ENCODE measurements at places on chromosomes 7 and 10.
A peak's percentile ranks its signal among the peaks of the same experiment; 100 is the strongest.

- DNase-seq: peak; percentile 41
Measured at GRCh38 chr7:36040679-36041078, 112.4 kb upstream of the EEPD1 start.

DNA sequence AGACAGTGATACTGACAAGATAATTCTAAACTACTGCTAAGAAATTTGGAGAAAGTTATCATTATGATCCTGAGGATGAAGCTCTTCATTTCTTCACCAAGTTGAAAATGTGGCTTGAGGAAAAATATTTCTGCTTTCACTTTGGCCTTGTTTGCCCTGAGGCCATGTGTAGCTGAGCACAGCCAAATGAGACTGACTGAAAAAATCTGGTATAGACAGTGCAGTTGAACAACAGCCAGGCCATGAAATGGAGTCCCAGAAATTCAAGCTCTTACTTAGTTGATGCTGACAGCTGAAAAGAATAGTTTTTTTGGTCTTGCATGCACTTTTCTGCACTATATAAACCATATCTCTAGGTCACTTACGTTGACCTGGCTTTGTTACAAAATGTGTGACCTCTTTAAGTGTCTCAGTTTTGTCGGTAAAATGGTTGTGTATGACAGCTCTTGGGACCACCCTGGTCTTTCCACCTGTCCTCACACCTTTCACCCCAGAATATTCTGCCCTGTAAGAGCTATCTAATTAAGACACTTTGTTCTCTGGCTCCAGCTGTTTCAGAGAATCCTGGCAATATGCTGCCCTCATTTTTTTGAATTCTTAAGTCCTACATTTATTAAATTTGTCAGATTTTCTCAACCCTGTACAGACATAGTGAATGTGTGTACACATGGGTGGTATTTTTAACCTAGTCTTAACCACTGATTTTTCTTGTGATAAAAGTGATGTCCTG is 91.3 kb downstream of the CD36 start:
- DNase-seq: no peak

DNA sequence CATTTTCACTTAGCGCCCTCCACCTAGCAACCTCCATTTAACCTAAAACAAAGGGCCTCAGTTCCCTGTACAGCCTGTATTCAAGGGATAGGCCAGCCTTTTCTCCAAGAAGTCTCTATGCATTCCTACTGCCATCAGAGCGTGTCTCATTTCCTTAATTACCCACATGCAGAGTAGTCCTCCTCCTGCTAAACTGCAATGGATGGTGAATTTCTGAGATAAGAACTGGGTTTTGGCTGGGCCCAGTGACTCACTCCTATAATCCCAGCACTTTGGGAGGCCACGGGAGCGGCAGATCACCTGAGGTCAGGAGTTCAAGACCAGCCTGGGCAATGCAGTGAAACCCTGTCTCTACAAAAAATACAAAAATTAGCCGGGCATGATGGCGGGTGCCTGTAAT is 71.1 kb upstream of the GPR158 start:
- DNase-seq: no peak

DNA sequence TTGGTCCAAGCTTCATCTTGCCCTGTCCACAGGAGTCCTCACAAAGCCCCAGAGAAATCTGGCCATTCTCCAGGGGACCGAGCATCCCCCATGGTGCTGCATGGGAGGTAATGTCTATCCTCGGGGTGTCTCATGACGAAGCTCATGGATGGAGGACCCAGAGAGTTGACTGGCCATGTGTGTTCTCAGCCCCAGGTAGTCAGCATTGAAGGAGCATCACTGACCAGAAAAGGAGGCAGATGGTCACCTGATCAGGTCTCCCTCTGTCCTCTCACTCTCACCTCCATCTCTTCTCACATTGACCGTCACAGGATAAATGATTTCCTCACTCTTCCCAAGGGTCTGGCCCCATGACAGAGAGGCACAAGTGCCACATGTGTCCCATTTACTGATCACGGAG is 33.4 kb upstream of the GDF10 start:
- DNase-seq: no peak

GRCh38 chr7:30463405-30464145 is 15.0 kb downstream of the NOD1 start:
- peak; percentile 26 for DNase-seq

- DNase-seq: no peak
Measured at GRCh38 chr10:77401683-77402082, 235.9 kb downstream of the KCNMA1 start.

- peak; percentile 50 for DNase-seq
Measured at GRCh38 chr7:108442039-108442568, 14.1 kb downstream of the NRCAM start.

DNA sequence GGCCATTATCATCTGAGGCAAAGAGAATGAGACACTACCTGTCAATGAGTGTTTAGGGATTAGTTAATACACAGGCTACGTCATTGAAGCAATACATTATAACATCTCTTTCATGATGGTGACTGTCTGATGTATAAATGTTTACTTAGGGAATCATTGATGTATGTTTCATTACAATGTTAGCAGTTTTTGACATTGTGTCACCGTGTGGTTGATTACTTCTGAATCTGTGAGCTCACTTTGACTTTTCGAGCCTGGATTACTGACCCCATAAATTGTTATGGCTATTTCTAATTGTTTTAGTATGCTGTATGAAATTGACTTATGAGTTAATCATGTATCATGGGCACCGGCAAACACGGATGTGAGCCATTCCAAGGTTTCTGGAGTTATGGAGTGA is 494.0 kb downstream of the MAGI2 start:
- DNase-seq: no peak

- DNase-seq: no peak
Measured at GRCh38 chr7:79407351-79407750, 46.1 kb downstream of the MAGI2 start.

DNA sequence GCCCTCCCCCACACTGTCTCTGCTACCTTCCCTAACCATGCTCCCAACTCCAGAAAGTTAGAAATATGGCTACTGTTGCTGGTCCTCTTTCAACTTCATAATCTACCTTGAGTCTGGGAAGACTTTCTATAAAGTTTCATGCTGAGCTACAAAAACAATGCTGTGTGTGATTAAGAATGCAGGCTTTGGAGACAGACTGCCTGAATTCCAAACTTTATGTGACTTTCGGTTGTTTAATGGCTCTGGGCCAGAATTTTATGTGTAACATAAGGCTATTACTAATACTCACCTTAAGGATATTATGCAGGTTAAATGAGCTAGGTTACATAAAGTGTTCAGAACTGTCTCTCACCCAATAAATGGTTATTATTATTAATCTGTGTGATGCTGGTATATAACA is 19.1 kb downstream of the BET1 start:
- no peak for DNase-seq

GRCh38 chr10:35460852-35461460 is 124.6 kb downstream of the CCNY start:
- DNase-seq: no peak

GRCh38 chr10:116948530-116948870 is 56.5 kb downstream of the SHTN1 start:
- no peak for DNase-seq

DNA sequence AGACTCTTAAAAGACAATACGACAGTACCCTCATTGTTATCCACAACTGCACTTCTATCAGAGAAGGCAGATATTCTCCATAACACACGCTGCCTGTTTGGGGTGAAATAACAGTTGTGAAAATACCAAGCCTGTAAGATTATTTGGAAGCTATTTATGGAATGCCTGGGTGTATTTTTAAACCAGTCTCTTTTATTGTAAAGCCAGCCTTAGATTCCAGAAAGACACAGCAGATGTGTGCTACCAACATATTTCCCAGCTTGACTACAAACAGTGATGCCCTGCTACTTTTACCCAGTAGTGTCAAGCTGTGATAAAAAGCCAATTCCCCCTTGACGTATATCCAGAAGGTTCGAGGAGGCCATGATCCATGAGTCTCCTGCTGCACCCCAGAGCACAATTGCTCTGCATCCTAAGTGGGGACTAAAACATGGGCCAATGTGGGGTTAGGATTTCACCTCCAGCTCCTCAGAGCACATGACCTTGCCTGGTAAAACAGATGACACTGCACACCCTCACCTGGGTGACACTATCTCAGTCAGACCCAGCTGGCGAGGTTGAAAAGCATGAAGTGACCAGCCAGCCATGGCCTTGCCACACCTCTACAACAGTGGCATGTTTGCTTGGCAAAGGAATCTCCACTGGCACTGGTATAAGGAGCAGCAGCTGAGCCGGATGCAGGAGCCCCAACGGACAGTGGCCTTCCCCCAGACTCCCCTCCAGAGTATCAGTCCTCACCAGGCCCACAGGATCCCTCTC is 62.2 kb downstream of the GFRA1 start:
- DNase-seq: no peak

GRCh38 chr10:69901628-69902505 is 100.2 kb downstream of the COL13A1 start:
- peak; percentile 34 for DNase-seq

GRCh38 chr10:58992830-58993460 is 183.5 kb upstream of the PHYHIPL start:
- no peak for DNase-seq

DNA sequence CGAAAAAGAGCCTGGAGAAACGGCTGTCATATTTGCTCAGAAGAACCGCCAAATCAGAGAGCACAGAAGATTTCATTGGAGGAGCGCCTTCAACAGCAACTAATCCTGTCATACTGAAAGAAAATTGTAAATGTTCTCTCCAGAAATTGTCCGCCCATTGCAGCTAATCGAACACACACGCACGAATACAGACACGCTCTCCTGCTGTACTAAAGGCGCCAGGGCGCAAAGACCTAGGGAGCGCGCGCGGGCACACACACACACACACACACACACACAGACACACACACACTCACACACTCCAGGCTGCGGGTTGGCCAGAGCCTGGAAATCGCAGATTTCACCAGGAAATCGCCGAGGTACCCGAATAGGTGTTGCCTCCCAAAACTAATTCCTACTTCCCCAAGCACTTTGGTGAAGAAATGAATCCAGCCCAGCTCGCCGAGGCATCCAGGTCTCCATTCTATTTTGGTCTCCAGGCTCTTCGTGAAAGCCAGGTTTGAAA is at the start of gene CHRM2:
TSS of gene CHRM2 (plus strand) at position 157 of the 505 bp plus-strand sequence. CDS start 146,214 bp downstream, outside the sequence.
- no peak for DNase-seq

GRCh38 chr7:102125127-102125596 is 161.5 kb upstream of the SH2B2 start:
- DNase-seq: no peak

DNA sequence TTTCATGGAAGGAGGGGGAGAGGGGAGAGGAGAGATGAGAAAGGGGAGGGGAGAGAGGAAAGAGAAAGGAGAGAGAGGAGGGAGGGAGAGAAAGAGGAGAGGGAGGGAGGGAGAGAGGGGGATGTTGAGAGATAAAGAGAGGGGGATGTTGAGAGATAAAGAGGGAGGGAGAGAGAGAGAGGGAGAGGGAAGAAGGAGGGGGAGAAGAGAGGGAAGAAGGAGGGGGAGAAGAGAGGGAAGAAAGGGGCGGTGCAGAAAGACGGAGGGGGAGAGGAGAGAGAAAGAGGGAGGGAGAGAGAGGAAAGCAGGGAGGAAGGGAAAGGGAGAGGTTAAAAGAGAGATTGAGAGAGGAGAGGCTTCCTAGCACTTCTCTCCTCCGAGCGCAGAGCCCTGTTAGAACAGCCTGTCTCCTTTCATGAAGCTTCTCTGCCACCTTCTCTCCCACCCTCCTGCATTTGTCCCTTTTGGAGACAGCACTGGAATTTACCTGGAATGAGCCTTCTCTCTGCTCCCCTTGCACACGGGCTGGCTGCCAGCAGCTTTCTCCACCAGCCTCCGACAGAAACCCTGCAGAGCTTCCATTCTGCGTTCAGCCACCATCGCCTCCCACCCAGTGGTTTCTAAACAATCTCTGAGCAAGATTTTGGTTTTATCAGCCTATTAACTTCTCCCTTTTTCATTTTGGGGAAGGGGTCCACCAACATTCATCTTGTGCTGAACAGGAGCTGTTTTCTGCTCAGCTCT is 74.0 kb upstream of the CARD11 start:
- DNase-seq: no peak

DNA sequence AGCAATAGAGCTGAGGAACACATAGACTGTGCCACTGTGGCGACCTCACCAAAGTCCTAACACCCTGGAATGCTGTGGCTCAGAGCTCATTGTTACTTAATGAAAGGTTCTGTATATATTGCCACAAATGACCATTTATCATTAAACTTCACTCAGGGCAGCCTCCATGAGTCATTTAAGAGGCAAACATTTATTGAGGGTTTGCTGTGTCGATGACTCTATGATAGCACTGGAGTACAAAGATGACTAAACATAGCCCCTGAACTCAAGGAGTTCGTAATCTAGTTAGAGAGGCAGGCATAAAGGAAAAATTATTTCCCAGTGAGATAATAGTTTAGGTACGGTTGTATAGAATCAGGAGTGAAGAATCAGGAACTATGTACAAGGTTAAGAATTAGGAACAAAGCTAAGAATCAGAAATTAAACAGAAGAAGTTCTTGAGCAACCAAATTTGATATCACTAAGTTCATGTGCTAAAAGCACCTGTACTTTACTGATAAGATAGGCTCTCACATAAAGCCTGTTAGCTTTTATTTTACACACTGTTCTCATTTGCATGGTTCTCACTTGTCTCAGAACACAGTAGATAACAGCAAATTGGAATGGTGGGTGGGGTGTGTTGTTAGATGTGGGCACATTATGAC is 7.9 kb downstream of the ENTPD7 start:
- peak; percentile 45 for DNase-seq

DNA sequence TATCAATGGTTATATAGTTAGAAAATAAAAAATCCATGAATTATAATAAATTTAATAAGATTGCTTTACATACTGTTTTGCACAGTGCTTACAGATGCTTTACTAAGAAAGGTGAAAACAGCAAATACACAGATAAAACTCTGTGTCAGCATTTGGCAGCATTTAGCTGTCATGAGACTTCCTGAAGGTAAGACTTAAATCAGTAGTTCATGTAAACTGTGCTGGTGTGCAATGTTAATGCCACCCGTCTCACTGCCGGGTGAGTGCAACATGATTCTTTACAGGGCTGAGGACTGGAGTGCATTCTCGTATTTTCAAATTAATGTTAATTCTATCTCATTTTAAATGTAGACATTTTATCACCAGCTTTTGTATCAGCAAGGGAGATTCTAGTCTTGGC is 326.2 kb upstream of the POT1 start:
- no peak for DNase-seq

- no peak for DNase-seq
Measured at GRCh38 chr7:39504963-39505362, 61.2 kb upstream of the YAE1 start.

GRCh38 chr10:27614776-27615175 is 110.7 kb downstream of the RAB18 start:
- DNase-seq: no peak

- DNase-seq: no peak
Measured at GRCh38 chr10:88162852-88163251, 299.4 kb downstream of the PTEN start.

GRCh38 chr10:113524120-113524519 is 28.7 kb upstream of the HABP2 start:
- peak; percentile 17 for DNase-seq

GRCh38 chr7:362402-363096 is 72.6 kb downstream of the FOXL3 start:
- peak; percentile 51 for DNase-seq

- no peak for DNase-seq
Measured at GRCh38 chr10:24605141-24605540, 118.5 kb downstream of the ARHGAP21 start.
